Activated CD4-positive, CD25-positive, alpha-beta regulatory T cell treated with anti-CD3 and anti-CD28 coated beads, Interleukin-2, amount 50 U/mL, for 72 hours (primary cell): ENCODE measurements at places on chromosomes 6 and 20.

DNA sequence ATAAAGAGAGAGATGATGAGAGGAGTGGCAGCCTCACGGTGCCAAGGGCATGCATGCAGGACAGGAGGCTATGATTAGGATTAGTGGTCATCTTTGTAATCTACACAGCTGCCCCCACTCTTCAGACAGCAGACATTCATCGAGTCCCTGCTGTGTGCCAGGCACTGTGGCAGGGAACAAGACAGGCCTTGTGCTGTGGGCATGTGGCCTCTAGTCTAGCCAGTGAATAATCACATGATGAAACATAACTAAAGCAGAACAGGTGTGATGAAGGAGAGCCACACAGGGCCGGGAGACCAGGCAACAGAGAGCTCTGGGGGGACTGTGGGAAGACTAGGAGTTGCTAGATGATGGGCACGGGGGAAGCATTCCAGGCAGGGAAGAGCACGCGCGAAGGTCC is 22.2 kb downstream of the TOX2 start:
- no peak for DNase-seq

- no peak for DNase-seq
Observed at GRCh38 chr6:56953597-56954402, 1.1 kb upstream of the BEND6 start.

DNA sequence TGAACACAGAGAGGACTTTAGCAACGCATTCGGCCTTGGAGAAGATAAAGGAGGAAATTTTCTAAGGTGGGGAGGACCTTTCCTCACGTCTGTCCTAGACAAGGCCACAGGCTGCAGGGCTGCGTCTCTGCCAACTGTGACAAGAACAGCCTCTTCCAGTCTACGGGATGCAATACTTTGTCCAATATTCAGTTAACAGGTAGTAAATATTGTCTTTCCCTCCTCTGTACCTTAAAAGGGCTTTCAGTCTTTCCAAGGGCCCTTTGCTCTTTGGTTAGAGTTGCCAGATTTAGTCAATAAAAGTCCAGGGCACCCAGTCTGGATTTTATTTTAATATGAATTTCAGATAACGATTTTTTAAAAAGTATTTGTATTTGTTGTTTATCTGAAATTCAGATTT is 78.2 kb downstream of the ELOVL4 start:
- DNase-seq, result no peak

DNA sequence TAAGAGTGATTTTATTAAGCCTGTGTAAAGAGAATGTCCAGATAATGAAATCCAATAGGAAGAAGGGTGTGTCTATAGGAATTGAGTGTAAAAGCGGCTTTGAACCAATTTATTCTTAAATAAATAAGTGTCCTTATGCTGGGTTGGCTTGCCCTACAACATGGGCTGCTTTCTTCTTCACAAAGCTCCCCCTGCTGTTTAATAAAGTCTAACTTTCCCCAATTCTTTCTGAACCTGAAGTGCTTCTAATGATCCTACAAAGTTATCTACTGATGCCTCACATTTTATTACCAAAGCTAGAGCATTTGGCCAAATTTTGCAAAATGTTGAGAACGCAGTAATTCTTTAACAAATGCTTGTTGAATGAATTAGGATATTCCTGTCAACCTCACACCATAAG is 36.3 kb upstream of the SIRT5 start:
- DNase-seq, result no peak

- no peak for DNase-seq
Observed at GRCh38 chr6:3813150-3813780, 35.9 kb upstream of the FAM50B start.

DNA sequence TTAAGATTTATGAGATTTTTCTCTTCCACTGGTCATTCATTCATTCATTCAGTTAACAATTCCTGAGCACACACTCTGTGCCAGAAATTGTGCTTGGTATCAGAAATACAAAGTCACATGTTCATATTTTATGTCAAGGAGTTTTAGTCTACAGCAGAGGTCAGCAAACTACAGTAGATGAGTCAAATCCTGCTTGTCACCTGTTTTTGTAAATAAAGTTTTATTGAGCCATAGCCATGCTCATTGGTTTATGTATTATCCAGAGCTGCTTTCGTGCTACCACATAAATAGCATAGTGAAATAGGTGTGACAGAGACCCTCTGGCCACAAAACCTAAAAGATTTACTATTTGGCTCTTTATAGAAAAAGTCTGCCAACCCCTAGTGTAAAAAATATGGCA is 46.8 kb downstream of the THEMIS start:
- DNase-seq, result no peak

DNA sequence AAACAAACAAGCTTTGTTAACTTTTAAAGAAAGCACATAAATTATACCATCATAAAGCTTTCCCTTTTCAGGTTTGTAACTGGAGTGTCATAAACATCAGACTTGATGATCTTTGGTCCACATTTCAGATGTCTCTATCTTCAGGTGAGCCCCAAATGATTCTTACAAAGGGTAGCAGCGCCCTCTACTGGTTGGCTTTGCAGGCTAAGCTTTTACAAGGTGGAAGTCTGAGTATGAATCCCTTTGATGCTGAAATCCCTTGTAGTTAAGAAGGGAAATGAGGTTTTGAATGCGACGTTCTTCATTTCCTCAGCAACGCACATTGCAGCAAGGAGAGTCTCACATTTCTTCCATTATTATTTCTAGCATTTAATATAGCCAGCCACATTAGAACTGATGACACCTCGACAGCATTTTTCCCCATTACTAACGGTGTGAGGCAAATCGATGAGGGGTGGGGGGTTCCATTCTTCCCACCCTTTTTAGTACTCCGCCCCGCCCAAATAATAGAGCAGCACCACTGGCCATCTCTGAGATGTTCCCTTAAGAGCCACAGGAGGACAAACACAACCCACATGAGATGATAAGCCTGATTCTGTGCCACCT is 126.3 kb upstream of the NT5E start:
- peak; percentile 59 for DNase-seq

- DNase-seq, result no peak
Observed at GRCh38 chr6:5765141-5765760, 241.5 kb downstream of the NRN1 start.

DNA sequence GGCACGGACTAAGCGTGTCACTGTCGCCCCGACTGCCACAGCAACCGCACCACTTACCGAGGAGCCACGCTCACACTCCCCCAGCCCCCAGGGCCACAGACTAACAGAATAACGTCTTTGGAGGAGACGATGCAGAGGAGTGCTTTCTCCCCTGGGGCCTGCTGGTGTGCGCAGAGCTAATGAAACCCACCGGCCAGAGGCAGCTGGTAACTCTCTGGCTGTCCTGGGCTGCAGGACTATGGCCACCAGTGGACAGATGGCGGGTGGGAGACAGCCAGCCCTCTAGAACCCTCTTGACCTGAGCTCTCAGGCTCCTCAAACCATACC is 228.0 kb downstream of the DLL1 start:
- DNase-seq, result peak; percentile 6

- no peak for DNase-seq
Observed at GRCh38 chr20:58891718-58892140, 39.2 kb downstream of the GNAS start.

GRCh38 chr6:56204134-56204533 is 43.2 kb downstream of the COL21A1 start:
- no peak for DNase-seq

- DNase-seq, result no peak
Observed at GRCh38 chr6:89978749-89979145, 84.5 kb downstream of the GJA10 start.

GRCh38 chr6:34460796-34461507 is 4.9 kb upstream of the PACSIN1 start:
- no peak for DNase-seq

- no peak for DNase-seq
Observed at GRCh38 chr20:8150591-8150990, 18.5 kb downstream of the PLCB1 start.

GRCh38 chr6:90249458-90249857 is 47.2 kb downstream of the BACH2 start:
- DNase-seq, result peak; percentile 43

- no peak for DNase-seq
Observed at GRCh38 chr6:11397622-11398450, 139.7 kb upstream of the TMEM170B start.

DNA sequence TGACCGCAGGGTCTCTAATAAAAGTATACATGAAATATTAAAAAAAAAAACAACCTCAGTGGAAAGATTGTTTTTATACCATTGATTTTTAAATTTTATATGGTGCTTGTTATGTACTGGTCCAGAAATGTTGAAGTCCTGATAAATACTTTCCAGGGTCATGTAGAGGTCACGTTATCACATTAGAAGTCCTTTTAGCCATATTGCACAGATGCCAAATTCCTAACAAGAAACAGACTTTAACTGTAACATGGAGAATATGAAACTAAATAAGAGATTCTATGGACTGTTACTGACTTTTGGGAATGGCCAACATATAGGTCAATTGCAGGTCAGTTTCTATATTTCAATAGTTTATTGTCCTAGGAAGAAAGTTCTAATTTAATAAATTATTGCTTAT is 89.0 kb downstream of the ADGRB3 start:
- DNase-seq, result no peak

DNA sequence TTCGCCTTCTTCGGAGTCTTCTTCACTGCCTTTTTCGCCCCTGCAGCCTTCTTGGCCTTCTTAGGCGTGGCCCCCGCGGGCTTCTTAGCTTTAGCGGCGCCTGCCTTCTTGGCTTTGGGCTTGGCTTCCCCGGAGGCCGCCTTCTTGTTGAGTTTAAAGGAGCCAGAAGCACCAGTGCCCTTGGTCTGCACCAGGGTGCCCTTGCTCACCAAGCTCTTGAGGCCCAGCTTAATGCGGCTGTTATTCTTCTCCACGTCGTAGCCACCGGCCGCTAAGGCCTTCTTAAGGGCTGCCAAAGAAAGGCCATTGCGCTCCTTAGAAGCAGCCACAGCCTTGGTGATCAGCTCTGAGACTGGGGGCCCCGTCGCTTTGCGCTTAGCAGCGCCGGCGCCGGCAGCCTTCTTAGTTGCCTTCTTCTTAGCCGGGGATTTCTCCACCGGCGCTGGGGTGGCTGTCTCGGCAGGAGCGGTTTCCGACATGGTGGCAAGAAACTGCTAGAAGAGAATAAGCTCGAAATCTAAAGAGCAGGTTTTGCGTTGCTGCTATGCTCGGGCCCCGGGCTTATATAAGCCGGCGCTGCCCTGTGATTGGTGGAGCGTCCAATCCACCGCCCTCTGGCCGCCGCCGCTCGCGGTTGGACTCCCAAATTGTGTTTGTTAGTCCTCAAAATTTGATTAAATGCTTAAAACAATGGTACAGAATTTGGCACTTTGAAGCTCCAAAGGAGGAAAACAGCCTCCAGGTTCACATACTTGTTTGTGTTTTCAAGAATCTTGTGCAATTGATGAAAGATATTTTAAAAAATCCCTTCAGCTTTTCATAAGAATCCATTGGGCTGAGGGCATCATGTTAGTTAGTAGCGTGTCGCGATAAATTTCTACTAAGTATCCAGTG is 44.9 kb downstream of the OR2B2 start:
- DNase-seq, result peak; percentile 82

DNA sequence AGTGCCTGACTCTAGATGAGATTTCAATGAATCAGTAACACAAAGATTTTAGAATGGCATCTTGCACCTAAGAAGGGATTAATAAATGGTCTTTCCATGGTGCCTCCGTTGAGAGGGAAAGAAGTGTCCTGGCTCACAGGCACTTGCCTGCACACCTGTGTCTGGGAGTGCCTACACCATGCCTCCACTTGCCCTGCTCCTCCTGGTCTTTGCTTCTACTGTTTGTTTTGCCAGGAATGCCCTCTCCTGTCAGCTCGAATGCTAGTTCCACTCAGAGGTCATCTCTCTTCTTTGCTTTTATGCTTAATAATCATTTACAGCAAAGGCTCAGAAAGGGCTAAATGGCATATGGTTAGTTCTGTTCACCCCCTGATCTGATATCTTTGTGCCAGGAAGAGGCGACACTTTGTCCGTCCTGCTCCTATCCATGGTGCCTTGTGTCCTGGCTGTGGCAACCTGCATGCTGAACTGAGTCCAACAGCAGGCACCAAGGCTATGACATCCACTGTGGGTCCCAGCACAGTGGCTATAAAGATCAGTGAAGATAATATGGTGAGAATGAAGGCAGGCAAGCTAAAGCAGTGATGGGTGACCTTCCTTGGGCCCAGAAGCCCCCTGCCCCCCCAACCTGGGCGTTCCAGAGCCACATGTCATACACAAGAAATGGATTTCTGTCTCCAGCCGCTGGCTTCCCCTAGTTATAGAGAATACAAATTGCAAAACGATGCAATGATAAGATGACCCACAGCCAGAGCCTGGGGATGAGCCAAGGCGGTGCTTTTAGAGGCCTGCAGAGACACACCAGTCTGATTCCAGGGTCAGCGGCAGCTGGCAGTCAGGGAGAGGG is 1.4 kb downstream of the C6orf132 start:
- DNase-seq, result no peak

- no peak for DNase-seq
Observed at GRCh38 chr6:23537828-23538227, 588.2 kb upstream of the NRSN1 start.

DNA sequence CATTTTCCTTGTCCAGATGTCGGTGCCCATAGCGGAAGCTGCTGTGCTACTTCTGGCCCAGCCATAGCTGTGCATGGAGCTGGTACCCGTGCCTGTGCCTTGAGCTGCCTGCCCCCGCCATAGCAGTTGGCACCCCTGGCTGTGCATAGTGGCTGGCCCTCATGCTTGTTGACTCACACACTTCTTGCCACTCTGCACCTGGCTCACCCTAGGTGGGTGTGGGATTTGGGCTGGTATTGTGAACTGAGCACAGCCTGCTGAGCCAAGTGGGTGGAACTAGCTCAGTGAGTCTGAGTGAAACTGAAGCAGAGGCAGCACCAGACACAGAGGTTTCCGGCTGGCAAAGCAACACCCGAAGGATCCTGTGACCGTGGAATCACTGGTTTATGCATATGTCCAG is 689.5 kb upstream of the EYS start:
- DNase-seq, result no peak
